AG09309 (cell line): ENCODE measurements at places on chromosomes 16 and 17.
A peak's percentile ranks its signal among the peaks of the same experiment; 100 is the strongest.

- DNase-seq = no peak
Observed at GRCh38 chr16:89256651-89257254, 39.2 kb downstream of the ZNF778 start.

DNA sequence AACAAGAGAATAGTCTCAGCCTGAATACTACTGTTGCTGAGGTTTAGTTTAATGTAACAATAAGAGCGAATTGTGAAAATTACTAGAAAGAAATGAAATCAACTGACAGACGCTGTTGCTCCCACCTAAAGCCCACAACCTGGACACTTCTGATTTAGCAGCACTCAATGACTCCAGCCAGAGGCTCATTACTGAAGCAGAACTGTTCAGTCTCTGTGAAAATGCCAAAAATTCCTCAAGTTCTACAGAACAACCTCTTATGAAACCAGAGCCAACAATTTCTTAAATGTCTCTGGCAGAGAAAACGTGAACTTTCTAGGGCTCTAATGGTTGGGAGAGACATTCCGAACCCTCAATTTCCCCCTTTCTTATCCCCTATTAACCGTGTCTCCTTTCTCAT is 9.9 kb downstream of the PSME3IP1 start:
- no peak for DNase-seq

DNA sequence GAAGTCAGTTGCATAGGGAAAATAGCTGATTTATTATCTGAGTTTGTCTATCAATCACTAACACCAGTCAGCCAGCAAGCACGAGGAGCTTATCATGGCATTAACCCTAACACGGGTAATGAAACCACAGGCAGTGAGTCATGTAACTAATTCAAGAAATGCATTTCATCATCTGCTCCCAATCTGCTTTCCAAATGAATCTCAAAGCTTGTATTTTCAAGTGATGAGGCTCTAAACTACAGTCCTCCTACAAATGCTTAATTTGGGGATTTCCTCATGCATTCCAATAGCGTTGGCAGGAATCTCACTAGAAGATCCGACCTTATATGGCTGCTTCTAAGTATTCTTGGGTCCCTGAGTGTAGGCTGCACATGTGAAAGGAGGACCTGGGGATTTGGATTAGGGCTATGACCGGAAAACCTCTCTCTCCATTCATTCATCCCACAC is 118.4 kb upstream of the HSBP1 start:
- peak; percentile 97 for DNase-seq

GRCh38 chr17:8916466-8916865 is 49.0 kb upstream of the PIK3R6 start:
- no peak for DNase-seq

GRCh38 chr17:3697103-3697476 is 1.1 kb upstream of the P2RX5 start:
- no peak for DNase-seq

GRCh38 chr17:77117415-77117814 is 23.4 kb upstream of the SEC14L1 start:
- DNase-seq = no peak

DNA sequence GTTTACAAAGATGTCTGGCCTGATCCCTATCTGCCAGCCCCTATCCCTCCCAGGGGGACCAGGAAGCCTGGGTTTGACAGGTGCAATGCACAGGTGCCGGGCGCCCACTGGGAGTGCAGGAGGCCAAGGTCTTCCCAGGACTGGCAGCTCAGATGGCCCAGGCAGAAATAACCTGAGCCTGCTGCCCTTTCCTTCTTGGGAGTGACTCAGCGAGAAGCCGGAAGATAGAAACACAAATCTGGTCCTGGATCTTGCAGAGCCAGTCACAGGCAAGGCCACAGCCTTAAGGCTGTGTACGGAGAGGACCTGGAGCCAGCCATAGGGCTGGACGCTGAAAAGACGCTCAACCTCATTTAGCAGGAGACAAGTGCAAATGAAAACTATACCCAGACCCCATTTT is 27.7 kb downstream of the GPR142 start:
- no peak for DNase-seq

DNA sequence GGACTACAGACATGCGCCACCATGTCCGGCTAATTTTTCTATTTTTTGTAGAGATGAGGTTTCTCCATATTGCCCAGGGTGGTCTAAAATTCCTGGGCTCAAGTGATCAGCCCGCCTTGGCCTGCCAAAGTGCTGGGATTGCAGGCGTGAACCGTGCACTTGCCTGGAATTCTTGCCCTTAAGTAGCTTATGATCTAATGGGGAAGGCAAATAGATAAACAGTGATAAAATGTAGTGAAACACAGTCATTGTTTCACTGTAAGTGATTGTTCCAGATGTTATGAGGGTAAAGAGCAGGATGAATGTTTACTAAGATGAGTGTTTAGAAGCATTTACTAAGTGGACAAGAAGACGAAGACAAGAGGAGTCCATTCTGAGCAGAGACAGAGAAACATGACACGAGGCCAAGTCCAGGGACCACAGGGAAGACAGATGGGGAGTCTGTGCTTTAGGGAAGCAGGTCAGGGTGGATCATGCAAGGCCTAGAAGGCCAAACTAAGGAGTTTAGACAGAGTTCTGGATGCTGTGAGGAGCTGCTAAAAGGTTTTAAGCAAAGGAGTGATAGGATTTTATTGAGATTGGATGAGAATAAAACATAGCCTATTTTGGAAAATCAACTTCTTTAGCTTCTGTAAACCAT is 36.9 kb downstream of the YPEL2 start:
- no peak for DNase-seq

GRCh38 chr17:70947636-70948565 is 778.6 kb downstream of the KCNJ2 start:
- DNase-seq = no peak
